ENCODE measurements at places on chromosomes 4 and X.

DNA sequence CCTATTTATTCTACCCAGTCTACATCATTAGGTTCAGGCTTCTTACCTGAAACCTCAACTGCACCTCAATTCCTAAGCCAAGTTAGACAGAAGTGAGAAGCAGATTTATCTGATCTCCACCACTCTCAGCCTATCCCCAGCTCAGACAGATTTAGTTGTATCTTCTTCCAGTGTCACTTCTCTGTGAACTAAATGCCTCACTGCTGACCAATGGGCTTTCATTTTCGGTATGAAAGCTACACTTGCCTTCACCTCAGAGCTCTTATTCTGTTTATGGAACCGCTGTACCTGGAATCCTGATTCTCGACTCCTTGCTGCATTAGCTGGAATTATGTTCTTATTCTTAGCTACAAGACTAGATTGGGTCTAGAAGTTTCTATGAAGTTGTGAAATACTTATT is 833.2 kb downstream of the CCSER1 start:
- no peak for DNase-seq

DNA sequence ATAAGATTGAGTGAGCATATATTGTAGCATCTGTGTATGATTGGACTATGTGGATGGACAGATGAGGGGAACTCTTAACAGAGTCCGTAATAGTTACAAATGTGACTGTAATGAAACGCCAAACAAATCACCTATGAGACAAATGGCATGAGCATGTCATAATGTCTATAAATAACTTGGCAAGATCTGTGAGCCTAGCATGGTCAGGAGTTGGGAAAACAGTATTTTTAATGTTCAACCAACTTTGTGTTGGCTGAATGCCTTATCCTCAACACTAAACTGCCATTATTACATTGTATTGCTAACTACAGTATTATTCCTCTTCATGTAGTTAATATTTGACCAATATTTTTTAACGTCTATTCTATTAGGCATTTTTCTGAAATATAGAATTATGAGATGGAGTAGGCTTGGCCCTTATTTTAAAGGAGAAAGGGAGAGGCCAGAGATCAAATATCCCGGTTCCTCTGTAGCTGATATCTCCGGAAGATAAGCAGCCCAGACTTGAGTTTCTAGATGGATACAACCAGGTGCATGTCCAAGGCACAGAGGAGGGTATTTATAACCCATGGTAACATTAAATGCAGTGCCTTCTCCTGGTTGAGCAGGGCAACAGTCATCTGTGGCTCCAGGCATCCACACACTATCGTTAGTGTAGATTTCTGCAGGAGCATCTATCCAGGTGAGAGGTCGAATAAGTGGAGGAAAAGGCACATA is 32.7 kb downstream of the PF4 start:
- DNase-seq, result no peak

DNA sequence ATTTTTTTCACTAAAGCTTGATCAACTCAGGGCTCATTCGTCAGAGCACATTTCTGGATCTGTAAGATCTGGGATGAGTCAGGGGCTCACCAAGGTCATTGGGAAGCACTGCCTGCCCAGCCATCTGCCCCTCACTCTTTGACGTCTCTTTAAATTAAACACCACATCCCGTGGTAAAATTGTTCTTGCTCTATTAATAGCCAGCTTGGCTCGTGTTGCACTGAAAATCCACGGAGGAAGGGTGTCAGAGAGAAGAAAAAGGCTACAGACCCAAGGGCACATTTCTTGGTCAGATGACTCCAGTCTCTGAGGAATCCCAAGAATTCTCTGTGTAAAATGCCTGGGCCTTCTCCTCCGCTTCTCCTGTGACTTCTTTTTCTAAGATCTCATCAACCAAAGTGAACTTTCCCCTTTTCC is 45.7 kb upstream of the GATB start:
- no peak for DNase-seq

DNA sequence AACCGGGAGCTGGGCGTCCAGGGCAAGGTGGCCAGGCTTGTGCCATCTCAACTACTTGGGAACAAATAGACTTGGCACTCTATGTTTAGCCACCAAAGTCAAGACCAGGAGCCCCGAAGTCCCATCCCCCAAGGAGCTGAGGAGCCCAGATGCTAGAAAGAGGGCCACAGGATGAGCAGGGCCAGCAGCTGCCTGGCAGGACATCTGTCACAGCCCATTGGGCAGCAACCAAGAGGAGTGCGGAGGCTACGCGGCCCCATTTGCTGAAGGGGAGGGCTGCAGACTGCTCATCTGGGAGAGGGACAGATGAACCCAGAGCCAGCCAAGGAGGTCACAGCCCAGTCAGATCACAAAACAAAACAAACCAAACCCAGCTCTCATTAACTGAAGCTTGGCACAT is 22.9 kb upstream of the SOWAHD start:
- no peak for DNase-seq

GRCh38 chr4:15665753-15666365 is 10.7 kb upstream of the FBXL5 start:
- no peak for DNase-seq

DNA sequence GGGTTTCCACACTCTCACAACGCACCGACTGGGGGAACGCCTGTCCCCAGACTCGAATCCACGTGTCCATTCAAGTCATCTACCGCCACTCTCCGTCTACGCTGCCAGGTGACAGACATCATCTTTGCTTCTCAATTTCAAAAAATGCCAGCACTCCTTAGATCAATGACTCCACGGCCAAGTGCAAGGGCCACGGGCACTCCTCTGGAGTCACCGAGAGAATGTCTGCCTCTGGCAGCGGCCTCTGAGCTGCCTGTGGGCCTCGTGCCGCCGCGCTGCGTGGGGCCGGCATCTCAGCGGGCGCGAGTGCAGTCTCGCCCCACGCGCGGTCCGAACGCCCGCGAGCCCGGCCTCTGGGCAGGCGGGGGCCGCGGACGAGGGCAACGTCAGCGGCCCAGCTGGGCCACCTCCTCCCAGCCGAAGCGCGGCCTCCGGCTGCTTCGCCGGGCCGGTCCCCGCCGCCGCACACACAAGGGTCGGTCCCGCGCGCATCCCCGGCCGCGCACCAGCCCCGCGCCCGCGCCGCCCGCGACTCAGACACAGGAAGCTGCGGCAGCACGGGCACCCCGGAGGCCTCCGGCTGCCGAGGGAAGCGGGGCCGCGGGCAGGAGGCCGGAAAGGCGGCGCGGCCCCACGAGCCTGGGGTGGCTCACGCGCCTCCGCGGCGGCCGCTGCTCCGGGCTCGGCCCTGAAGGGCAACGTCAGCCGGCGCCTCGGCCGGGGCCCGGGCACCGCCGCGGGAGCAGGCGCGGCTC is 450 bp downstream of the ACSL1 start:
- DNase-seq, result no peak

DNA sequence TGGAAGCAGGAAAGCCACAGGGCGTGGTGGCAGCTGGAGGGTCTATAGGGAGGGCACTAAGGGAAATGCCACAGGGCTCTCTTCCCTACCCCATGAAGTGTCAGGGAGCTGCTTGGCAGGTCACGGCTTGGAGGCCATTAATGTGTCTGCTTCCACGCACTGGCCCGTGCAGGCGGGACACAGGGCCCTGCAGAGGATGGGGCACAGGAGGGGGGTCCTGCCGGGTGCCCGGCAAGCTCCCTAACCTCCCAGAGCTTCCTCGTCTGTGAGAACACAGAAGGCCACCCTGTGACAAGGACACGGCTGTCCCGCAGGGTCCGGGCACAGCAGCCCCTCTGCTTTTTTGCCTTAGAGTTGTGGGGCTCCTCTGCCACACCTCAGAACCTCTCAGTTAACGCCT is 25.5 kb downstream of the FAM53A start:
- no peak for DNase-seq

DNA sequence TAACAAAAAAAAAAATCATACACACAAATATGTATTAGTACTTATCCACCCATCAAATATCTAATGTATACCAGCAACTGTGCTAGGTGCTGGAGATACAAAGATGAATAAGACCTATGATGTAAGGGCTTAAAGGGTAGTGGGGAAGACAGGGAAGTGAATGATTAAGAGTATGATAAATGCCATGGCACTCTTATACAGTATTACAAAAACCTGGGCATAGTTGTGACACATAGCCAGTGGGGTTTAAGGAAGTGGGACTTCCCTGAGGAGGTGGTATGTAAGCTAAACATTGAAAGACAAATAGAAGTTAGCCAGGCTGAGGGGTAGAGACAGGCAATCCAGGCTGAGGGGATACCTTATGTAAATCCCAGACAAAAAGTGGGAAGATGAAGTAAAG is 23.5 kb downstream of the CHM start:
- DNase-seq, result no peak

GRCh38 chr4:7462509-7462971 is 27.8 kb upstream of the PSAPL1 start:
- DNase-seq, result no peak

GRCh38 chrX:37796805-37797204 is 16.9 kb downstream of the CYBB start:
- no peak for DNase-seq

GRCh38 chr4:12178614-12179610 is 750.2 kb upstream of the HS3ST1 start:
- DNase-seq, result no peak

GRCh38 chrX:33307911-33308354 is 96.6 kb upstream of the DMD start:
- DNase-seq, result no peak

DNA sequence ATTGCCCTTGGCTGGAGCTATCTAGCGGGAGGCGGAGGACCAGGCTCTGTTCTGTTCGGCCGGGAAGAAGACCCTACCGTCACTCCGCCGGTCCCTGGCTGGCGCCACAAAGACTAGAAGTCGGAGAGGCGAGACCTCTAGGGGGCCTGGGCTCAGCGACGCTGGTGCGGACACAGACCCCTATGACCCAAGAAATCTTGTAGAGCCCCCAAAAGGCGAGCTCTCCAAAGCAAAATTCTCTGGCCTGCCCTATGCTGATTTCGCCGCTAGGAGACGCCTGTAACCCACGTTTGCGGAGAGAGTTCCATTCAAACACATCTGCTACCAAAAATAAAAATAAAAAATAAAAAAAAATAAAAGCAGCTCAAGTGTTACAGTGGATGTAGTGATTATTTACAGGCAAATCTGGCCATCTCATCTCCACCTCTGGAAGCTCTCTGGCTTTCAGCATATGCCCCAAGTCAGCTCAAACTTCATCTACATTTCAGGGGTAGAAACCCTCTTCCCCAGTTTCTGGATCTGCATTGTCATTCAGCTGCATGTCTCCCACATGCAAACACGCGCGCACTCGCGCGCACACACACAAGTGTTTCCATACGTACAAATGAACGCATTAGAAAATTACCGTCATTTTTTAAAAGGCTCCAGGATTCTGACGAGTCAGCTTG is 2.4 kb upstream of the PCDH10 start:
- no peak for DNase-seq

- no peak for DNase-seq
Measured at GRCh38 chr4:39636531-39637184, 2.0 kb downstream of the SMIM14 start.

DNA sequence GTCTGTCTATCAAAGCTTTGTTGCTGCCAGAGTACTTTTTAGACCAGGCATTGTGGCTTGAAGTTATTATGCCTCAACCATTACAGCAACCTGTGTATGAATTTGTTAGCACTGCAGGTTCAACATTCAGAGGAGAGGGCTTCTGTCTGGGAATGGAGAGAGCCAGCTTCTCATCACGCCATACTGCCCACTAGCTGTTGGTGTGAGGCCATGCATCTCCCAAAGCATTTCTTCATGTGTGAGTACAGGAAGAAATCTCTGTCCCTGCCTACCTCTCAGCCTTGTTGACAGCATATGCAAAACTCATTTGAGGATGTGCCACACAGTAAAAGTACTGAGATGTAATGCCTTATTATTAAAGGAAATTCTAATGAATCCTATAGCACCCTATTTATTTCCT is 76.9 kb upstream of the PPARGC1A start:
- DNase-seq, result no peak

Measured in activated T-cell treated with anti-CD3 and anti-CD28 coated beads for 24 hours (primary cell).